SW480 (cell line): ENCODE measurements at places on chromosomes 2 and 18.
A peak's percentile ranks its signal among the peaks of the same experiment; 100 is the strongest.

DNA sequence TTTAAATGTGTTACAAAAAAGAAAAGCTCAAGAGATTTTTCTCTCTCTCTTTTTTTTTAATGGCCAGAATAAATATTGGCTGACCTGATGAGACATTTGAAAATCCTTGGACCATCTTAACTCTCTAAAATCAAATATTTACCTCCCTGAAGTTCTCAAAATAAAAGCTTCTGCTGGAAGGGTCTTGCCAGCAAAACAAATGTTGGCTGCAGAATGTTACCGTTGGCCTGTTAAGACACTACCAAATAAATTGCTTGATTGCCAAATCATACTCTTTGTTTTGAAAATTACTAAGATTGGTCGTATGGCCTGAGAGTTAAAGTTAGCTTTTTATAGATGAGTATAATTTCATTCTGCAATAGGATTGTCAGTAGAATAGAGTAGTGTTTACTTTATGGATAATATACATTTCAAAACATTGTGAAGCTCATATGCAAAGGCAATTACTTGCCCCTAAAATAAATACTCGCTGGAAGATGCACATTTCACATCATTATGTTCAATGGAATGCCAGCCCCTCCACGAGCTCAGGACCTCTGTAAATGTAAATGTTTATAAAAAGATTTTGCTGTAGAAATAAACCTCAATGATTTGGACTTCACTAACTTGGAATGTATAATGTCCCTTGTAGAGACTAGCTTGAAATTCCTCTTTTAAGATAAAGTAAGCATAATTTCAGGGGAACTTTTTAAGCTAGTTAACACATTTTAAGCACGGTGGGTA lies 193.4 kb downstream of the SOX11 start:
- DNase-seq = no peak

- peak; percentile 75 for DNase-seq
Observed at GRCh38 chr2:199228887-199229819, 228.6 kb downstream of the SATB2 start.

GRCh38 chr2:132774189-132774588 lies 104.2 kb upstream of the LYPD1 start:
- no peak for DNase-seq

DNA sequence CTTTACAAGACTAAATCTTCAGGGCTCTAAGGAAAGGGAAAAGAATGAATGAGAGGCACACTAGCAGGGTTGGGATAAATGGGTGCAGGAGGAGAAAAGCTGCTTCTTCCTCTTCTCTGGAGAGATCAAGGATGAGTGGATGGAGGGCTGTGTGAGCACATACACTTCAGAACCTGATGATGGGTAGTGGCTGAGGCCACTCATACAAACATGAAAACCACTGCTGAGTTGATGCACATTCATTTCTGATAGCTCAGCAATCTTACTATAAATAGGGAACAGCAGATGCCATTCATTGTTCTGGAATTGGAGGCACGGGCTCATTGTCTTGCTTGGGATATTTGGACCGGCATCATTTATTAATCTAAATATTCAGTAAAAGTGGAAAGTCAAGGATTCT lies 152.4 kb upstream of the KCTD1 start:
- DNase-seq = no peak

DNA sequence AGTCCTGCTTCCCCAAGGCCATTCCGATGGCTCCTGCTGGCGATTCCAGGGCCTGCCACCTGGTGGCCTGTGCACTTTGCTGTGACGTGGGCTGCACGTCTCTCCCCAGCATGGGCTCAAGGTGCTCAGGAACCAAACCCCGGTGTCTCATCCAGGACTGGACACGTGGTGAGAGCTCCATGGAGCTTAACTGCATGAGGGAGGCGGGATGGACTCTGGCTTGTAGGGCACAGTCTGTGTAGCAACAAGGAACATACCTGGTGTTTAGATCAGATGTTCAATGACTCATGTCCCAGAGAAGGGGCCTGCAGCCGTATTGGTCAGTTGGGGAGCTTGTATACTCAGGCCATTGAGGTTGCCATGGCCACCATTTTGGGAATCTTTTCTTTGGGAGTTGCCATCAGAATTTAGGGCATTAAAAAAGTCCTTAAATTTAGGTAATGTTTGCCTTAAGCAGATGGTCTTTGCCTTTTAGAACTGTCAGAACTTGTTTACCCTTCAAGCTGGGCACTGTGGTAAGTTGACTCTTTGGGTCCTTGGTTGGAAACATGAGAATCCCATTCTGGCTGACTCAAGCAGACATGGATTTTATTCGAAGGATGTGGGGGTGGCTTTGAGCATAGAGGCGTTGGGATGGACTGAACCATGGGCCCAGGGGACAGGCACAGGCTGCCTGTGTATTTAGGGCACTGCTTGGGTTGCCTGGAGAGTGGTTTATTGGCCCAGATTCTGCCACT lies 21.0 kb downstream of the AGAP1 start:
- DNase-seq = peak; percentile 37
